Stimulated activated CD8-positive, alpha-beta memory T cell treated with anti-CD3 and anti-CD28 coated beads, Interleukin-15, amount 100 ng/mL, for 4 hours (primary cell): ENCODE measurements at places on chromosomes 2 and 18.

- DNase-seq: no peak
These were observed 269.3 kb upstream of the MYT1L start for GRCh38 chr2:2600366-2600765.

GRCh38 chr2:44244135-44244871 is 31.0 kb upstream of the SLC3A1 start:
- peak; percentile 15 for DNase-seq

GRCh38 chr2:23594460-23594825 is 209.5 kb downstream of the KLHL29 start:
- no peak for DNase-seq

DNA sequence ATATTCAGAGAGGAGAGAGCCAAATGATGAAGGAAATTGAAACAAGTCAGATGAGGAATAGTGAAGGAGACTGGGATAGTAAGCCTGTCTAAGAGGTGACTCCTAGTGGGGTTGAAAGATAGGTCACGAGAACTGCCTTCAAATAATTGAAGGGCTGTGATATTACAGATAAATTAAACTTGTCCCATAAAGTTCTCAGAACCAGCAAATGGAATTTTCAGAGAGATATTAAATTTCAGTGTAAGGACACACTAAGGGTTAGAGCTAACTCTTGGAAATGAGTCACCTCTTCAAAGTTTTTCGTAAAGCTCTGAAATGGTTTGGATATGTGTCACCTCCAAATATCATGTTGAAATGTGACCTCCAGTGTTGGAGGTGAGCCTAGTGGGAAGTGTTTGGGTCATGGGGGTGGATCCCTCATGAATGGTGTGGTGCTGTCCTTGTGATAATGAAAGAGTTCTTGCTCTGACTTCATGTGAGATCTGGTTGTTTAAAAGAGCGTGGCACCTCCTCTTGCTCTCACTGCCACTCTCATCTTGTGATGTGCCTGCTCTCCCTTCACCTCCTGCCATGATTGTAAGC is 87.3 kb downstream of the BABAM2 start:
- no peak for DNase-seq

DNA sequence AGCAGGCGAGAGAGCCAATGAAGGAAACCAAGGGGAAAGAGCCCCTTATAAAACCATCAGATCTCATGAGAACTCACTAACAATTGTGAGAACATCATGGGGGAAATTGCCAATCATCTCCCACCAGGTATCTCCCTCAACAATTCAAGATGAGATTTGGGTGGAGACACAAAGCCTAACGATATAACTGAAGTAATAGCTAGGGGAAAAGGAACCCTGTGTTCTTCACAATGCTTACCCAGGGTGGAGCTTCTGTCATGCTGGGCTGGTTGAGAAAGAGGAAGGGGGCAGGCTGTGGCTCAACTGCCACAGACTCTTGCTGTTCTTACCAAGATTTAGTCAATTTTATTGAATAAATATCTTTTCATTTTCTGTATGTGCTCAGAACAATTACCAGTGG is 392.1 kb upstream of the HS6ST1 start:
- DNase-seq: no peak

DNA sequence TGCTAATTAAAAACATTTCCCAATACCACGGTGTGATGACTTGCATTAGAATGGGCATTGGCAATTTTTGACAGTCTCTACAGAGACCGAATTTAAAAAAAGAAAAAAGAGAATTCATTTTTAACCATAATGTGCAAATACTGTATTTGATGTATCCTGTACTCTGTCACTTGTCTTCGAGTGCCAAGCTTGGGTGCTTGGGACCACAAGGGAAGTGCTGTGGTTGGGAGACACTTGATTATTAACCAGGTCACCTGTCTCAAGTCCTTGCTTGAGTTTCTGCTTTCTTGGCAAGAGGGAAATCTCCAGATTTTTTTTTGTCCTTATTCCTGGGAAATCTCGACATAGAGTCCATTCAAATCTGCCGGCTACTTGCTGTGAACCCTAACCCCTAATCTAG is 209.0 kb downstream of the MC4R start:
- no peak for DNase-seq

DNA sequence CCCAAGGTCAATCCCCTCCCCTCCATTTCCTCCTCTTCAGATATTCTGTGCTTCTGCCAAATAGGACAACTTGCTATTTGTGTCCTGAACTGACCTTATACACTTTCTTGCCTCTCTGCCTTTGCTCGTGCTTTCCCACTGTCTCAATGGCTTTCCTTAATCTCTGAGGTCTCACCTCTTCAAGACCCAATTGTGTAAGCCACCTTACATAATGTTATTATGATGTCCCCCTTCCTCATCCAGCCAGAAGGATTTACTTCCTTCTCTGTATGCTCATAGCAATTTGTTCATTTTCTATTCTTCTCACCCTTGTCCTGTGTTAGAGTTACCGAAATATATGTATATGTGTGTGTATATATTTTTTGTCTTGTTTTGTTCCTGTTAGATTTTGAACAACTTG is 26.9 kb upstream of the DARS1 start:
- no peak for DNase-seq

- DNase-seq: no peak
These were observed 83.6 kb downstream of the MREG start for GRCh38 chr2:215929602-215930335.

DNA sequence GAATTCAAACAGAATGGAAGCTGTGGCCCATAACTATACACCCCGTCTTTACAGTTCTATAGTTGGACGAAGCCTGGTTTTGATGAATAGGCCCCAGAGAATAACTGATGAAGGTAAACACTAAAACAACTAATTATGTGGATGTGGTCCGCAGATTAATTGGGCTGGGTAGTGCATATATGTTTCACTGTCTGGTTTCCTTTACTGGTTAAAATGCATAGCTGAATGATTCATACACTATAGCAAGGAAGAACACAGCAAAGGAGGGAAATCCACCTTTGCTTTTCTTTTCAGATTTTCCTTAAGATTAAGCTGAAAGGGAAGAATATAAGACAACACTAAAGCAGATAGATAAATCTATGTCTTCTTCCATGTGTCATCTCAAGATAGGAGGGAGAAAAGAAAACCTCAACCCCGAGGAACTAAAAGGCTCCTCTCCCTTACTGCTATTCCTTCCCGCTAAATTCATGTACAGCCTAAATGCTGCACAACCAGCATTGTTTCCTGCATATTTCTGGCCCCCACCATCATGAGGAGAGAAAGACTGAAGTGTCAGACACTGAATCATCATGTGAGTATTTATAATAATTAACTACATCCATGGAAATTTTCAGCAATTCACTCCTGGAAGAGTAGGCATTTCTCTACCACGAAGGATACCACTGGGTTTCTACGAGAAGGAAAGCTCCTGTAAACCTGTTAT is 297.1 kb upstream of the CCDC68 start:
- DNase-seq: no peak

GRCh38 chr2:85799215-85799956 is 45.6 kb downstream of the ATOH8 start:
- DNase-seq: no peak

GRCh38 chr2:53131416-53131815 is 636.2 kb upstream of the CHAC2 start:
- no peak for DNase-seq

GRCh38 chr2:39515273-39515896 is 78.3 kb upstream of the MAP4K3 start:
- DNase-seq: no peak

- DNase-seq: no peak
These were observed 69.7 kb upstream of the SULT1C3 start for GRCh38 chr2:108169982-108170625.

DNA sequence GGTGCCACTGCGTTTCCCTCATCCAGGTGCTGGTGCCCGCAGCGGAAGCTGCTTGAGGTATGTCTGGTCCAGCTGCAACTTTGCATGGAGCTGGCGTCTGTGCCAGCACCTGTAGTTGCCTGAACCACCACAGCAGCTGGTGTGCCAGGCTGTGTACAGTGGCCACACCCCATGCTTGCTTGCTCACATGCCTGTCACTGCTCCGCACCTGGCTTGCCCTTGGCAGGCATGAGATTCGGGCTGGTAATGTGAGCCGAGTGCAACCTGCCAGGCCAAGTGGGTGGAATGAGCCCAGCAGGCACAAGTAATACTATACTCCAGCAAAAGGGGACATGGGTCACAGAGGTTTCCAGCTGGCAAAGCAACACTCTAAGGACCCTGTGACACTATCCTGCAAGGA is 1123.3 kb upstream of the ACVR2A start:
- DNase-seq: no peak

GRCh38 chr2:15733867-15734673 is 142.4 kb downstream of the DDX1 start:
- DNase-seq: no peak

DNA sequence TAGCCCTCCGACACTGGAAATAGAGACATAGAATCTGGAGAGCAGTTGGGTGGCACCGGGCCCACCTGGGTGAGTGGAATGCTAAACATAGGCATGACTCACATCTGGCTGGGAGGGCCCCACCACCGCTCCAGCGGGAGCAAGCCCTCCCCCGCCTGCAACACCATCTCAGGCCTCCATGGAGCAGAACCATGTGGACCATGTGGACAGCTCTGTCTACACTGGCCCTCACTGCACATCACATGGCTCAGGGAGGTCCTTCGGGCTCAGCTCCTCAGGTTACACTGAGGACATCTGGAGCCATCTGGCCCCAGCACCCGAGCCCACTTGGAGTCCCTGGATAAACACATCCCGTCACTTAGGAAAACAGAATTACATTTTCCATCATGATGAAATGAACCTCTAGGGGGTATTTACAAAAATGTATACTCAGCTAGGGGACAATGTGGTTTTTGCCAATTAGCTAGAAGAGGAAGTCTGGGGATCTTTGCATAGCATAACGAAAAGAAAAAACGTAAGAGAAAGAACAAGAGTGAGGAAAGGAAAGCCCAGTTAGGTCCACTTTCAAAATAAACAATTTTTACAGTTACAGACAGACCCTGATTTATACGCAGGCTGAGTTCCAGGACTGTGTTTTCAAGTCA is 30.7 kb upstream of the MLPH start:
- no peak for DNase-seq

DNA sequence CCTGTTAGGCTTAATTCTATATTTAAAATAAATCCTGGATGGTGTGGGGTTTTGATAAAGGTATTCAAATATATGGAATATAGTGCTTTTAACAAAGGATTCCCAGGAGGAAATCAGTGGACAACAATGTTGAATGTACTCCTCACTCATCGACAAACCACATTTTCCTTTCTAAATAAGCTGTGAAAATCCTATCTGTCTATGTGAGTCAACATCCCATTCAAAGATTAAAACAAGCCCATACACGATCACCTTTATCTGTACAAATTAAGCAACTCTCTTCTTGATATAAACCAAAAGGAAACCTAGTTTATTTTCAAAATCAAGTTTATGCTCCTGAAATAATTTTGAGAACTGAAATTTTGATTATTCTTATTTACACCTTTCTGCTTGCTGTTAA is 153.4 kb downstream of the ERBB4 start:
- no peak for DNase-seq
